Fibroblast of pulmonary artery (primary cell): ENCODE measurements at places on chromosomes 1 and 21.

DNA sequence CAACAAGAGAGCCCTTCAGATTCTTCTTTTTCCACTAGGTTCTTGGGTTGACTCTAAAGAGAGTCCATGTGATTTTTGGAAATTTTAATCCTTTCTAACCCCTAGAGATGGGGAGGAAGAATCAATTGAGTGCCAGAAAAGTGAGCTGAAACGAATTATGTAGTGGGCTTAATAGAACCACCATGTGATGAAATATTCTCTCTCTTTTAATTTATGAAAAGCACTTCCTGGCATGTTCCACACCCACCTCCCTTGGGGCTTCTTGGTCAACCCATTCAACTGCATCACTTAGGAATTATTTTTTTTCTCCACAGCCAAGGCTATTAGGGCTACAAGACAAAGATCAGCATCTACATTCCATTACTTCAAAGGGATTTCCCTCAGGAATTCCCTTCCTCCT is 79.6 kb downstream of the ZC3H11B start:
- DNase-seq, result peak; percentile 41

DNA sequence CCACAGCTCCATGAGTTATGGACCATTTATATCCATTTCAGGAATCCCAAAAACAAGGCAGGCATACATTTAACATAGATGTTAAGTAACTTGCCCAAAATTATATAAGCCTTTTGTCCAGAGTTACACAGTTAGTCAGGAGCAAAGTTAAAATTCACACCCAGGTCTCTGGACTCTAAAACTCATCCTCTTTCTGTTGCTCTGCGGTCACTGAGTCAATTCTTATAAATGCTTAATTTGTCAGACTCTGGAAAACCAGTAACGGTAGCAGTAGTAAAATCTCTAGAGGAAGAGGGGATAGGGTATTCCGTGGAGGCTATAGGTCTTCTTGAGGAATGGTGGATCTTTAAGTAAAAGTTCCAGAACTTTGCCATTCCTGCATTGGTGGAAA is 223.6 kb upstream of the JUN start:
- DNase-seq, result no peak

DNA sequence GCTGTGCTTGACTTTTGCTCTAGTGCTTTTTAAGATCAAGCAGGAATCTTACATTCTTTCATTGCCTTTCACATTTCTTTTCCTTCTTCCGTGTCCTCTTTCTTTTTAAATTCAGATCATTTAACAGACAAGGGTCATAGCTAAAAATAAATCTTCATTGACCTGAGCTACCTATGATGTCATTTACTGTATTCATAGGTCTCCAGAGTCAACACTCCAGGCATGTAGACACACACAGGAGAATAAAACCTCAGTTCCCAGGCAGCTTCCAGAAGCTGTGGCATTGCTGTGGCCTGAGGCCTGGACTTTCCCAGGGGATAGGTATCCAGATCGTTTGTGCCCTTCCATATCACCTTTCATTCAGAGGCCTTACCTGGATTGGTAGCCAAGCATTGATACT is 38.5 kb upstream of the ENAH start:
- DNase-seq, result peak; percentile 26

GRCh38 chr21:39184050-39184980 is 1.1 kb upstream of the PSMG1 start:
- no peak for DNase-seq

GRCh38 chr1:66258404-66259105 is 275.4 kb upstream of the SGIP1 start:
- no peak for DNase-seq

GRCh38 chr1:150387200-150387599 is 23.3 kb downstream of the RPRD2 start:
- no peak for DNase-seq

DNA sequence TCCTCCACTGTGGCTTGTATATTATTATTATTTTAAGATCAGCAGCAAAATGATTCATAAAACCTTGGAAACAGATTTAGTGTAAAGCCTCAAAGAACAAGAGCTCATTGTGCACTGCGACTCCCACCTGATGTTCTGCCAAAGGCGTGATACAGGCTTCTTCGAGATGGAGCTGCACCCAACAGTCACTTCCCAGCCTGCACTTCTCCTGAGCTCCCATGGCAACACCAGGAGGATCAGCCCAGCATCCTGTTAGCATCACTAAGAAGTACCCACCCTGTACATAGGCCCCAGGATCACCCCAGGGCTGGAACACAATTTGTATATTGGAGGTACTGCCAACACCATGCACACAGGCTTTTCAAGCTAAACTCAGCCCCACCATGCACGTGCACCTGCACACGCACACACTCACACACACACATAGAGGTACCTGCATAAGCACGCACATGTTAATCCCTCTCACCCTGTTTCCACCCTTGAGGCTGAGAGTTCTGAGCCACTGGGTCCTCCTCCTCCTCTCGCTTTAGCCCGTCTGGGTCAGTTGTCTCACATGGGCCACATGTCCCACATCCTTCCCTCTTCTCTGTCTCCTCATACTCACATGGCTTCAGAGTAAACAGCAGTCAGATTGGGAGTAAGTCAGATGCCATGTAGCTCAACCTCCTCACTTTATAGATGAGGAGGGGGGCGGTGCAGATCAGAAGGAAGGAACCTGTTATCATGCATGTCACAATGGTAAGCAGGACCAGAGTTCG is 281.9 kb upstream of the POU3F1 start:
- no peak for DNase-seq

DNA sequence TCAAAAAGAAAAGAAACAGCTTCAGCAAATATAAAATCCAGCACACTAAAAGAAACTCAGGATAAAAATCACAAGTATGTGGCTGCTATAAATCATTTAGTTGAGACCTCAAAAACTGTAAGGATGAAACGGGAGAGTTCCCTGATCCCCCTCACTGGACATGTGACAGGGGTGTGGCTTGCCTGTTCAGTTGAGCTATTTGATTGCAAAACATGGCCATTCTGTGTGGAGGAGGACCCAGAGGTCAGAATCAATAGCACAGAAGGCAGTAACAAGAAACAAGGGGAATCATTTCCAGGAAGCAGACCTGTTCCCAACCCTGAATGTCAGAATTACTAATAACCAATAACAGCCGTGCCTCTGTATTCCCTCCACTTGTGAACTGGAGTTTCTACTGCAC is 27.9 kb downstream of the RBM11 start:
- DNase-seq, result no peak

DNA sequence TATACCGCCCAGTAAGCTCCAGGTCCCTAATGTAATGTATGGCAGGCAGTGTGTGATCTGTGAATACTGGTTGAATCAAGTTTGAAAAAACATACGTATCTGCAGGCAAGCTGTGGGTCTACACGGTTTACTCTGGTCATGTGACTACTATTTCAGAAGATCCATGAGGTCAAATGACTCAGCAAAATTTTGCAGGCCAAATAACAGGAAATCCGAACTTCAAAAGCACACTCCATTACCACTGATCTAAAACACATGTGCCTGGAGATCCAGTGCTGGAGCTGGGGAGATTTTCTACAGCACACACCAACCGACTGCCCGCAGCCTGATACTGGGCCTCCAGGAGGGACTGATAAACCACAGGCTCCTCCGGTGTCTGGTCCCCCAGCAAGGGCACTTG is 64.5 kb upstream of the SLC44A3 start:
- DNase-seq, result peak; percentile 94

- no peak for DNase-seq
Measured at GRCh38 chr1:35461966-35462651, 95.1 kb downstream of the KIAA0319L start.

GRCh38 chr1:151739590-151740355 is 18.5 kb downstream of the RIIAD1 start:
- no peak for DNase-seq

DNA sequence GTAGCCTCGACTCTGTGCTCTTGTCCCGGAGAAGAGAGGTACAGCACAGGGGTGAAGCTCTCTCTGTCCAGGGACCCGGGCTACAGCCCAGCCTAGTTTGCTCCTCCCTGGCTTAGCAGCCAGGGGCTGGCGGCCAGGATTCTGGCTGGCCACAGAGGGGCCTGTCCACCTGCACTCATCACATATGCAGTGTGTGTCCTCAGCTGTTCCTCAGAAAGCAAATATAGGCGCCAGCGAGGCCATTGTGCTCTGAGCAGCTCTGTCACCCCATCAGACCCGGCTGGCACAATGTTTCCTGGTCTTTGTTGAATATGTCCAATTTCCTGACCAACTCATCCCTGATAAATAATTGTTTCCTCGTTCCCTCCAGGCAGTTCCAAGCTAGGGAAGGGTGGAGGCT is 28.5 kb downstream of the KCND3 start:
- no peak for DNase-seq
